NCI-H2171 treated with DMSO at 0.1 percent for 48 hours (cell line): ENCODE measurements at places on chromosomes 6 and 20.

GRCh38 chr20:51767867-51768758, at the start of gene ATP9A:
Gene ATP9A, minus strand, starts transcription at chr20:51768390. Its CDS starts 21 bp downstream, at chr20:51768369.
- DNase-seq: peak; percentile 46

DNA sequence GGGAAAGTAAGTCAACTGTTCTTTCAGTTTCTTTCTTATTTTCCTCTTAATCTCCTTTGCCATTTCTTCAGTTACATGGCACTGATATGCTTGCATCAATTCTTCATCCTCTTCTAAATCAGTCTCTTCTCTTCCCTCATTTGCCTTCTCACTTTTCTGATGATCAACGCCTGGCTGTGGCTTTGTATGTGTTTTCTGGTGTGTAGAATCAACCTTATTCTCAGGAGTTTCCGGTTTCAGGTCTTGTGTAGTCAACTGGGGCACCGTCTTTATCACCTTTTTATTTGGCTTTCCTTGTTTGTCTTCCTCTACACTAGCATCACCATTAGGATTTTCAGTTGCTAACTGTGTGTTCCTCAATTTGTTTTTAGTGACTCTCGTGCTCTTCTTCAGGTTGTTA, 31.6 kb downstream of the AHI1 start:
- no peak for DNase-seq

GRCh38 chr6:15090145-15090579, 155.7 kb upstream of the JARID2 start:
- DNase-seq: no peak

DNA sequence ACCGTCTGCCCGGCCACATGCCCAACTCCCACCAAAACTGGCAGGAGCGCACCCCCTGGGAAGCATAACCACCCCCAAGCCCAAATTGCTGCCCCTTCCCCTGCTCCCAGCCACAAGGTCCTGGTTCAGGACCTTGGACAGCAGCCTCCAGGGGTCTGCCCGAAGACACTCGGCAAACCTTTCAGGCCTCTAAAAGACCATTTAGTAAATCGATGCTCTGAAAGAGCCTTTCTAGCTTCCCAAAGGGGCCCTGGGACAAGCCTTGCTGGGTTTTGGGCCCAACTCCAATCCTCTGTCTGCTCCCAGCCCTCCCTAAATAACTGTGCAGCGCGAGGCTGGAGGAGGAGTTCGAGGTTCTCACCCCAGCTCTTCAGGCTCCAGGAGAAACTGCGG, 30.5 kb downstream of the GRM4 start:
- DNase-seq: no peak

- no peak for DNase-seq
Measured at GRCh38 chr20:50646483-50646996, 44.8 kb downstream of the RIPOR3 start.

GRCh38 chr6:151826517-151827142, 19.1 kb downstream of the ESR1 start:
- DNase-seq: no peak

DNA sequence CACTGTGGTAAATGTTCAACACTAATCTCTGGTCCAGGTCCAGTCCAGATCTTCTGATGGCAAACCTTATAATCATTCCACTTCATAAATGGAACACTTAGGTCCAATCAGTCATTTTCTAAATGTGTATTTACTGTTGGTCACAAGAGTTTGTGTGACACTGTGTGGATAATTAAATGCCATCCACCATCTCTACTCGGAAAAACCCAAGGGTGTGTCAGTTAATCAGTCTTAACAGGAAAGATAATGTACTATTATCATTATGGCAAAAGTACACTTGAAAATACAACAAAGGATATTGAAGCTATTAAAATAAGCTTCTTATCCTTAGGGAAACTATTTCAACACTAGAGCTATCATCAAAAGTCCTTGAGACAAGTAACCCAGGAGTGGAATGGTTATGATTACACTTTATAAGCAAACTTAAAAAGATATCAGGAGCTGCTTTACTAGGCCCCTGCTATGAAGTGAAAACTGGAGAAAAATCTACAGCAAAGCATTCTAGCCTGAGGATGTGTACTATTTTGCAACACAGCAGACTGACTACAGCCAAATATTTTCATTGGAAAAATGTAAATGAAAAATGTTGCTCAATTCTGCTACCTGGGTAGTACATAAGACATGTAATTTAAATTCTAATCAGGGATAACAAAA, 227.9 kb downstream of the LAMA2 start:
- no peak for DNase-seq

DNA sequence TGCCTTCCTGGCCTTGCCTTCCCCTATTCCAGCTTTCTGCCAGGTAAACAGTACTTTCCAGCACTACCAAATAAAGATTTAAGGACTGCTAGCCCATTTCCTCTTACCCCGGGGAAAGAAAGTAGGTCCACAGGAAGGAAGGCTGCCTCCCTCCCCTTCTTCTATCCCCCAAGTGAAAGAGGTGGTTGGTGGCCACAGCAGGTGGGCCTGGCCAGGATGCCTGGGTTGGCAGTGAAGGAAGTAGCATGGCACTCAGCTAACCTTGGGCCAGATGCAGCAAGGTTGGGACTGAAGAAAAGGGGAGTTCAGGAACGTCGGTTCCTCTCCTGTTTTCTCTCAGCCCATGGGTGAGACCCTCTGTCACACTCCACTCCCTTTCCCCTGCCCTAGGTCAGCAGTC, 8.9 kb downstream of the NFKBIL1 start:
- DNase-seq: no peak

GRCh38 chr20:47464380-47465101, 37.1 kb upstream of the NCOA3 start:
- peak; percentile 44 for DNase-seq

- no peak for DNase-seq
Measured at GRCh38 chr6:132648356-132648755, 10.6 kb downstream of the TAAR1 start.
